ENCODE measurements at places on chromosomes 5 and 9.
A peak's percentile ranks its signal among the peaks of the same experiment; 100 is the strongest.

DNA sequence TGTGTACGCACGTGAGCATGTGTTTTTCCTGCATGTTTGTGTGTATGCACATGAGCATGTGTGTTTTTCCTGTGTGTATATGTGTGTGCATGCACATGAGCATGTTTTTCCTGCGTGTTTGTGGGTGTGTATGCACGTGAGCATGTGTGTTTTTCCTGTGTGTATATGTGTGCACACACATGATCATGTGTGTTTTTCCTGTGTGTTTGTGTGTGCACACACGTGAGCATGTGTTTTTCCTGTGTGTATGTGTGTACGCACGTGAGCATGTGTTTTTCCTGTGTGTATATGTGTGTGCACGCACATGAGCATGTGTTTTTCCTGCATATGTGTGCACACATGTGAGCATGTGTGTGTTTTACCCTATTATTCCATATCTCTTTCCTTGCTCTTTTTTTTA is 205.9 kb downstream of the TRIO start:
- DNase-seq, result no peak

- no peak for DNase-seq
Measured at GRCh38 chr5:36701085-36701698, 94.8 kb downstream of the SLC1A3 start.

DNA sequence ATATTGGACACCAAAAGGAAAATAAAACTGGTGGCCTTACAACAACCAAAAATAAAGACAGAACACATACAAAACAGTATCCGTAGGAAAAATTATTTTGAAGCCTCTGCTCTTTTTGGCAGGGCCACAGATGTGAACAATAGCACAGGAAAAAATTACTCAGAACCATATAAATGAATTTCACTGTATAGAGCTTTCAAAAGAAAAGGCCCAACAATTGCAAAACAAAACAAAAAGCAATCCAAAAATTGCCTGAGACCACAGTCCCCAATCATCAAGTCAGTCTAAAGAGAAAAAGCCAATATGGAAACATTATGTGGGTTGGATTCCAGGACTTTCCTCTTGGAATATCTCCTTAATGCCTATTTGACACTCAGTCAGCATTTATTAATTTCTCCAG is 243.8 kb downstream of the CEMIP2 start:
- no peak for DNase-seq

DNA sequence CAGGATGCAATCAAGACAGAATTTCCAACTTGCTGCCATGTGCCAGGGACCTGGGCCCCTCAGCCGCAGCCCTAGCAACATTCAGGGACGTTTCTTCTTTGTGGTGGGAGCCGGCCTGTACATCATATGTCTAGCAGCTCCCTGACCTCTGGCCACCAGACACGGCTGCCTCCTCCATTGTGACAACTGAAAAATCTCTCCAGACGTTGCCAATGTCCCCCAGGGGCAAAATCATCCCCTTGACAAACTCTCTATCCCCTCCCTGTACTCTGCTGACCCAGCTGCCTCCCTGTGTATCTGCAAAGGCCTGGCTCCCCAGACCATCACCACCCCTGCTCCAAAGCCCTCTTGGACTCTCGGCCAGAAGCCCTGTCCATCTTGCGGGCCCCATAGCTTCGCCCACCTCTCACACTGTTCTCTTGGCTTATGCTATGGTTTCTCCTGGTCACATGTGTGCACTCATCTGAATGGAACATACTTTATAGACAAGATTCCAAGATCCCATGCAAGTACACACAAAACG is 40.8 kb downstream of the BICD2 start:
- no peak for DNase-seq

DNA sequence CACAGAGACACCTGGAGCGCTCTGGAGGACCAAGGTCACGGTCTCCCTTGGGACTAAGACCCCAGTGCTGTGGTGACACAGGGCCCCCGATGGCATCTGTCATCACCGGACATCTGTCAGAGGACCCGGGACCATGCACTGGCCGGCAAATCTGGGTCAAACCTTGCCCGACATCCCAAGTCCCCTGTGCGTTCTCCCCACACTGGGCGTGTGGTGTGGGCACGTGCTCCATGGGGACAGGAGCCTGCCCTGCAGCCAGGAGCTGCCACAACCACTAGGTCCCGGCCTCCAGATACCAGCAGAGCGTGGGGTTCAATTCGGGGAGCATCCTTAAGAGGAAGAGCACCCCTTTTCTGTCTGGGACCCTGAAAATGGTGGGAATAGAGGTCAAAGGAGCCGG is 3.5 kb downstream of the AGPAT2 start:
- no peak for DNase-seq

DNA sequence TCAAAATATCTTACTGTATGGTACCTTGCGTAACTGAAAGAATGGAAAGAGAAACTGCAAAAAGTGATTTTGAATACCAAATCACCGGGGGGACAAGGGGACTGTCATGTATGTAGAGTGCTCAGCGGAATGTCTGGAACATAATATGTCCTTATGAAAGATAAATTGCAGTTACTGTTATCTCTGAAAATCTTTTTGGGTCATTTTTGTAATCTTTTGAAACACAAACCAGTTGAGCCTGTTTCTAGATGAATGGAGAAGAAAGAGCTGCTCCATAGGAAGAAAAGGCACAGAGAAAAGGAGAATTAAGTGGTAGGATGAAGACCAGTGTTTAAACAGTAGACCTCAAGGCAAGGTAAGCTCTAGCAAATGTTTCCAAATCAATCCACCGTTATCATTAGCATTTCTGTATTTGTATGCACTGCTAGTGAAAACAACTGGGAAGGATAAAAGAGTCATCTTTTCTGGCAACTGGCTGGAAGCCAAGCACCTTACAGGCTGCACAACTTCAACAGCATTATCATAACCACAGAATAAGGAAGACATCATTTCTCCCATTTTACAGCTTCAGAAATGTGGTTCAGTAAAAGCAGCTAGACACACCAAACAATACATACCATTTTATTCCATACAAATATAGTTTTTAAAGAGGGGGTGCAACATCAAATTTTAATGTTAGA is 158.5 kb downstream of the TRPM3 start:
- DNase-seq, result no peak

DNA sequence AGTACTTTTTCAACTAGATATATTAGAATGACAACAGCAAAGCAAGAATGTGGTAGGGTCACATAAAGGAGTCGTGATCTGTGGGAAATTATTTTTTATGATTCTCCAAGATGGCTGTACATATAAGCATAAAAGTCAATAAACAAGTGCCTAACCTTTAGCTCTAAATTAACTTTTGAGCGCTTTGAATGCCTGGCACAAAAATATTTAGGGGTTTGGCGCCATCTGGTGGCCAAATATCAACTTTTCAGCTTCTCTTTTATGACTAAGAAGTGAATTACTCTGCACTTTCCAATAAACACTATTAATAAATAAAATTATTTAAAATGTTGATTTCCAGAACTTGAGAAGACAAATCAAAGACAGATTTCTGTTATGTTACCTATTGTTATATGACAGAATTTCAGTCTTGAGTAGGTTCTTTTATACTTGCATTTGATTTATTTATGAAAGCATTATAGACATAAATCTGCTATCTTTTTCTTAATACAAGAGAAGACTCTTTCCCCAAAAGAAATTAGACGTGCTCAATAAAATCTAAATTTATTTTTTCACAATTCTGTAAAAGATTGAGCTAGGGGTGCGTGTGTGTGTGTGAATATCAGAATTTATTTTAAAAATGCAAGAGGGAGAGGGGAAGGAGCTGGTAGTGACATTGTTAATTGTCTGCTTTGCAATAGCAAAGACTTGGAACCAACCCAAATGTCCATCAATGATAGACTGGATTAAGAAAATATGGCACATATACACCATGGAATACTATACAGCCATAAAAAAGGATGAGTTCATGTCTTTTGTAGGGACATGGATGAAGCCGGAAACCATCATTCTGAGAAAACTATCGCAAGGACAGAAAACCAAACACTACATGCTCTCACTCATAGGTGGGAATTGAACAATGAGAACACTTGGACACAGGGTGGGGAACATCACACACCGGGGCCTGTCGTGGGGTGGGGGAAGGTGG is 36.7 kb upstream of the ARRDC3 start:
- DNase-seq, result peak; percentile 50

DNA sequence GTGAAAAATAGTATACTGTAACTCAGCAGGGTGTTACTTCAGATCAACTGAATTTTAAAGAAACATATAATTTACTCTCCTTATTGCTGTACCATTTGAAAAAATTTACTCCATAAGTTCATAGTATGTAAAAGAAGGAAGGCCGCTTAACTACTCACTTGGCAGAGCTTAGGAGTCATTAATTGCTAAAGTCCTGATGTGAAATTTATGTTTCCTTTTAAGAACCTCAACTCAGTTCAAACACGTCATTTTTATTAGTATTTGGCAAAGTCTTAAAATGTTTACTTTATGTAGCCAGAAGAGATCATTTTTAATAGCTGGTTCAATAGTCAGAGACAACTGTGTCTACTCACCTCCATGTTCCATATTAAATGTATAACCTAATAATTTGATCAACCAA is 268.6 kb downstream of the CDH10 start:
- no peak for DNase-seq

- DNase-seq, result no peak
Measured at GRCh38 chr5:28301712-28302111, 1263.3 kb upstream of the CDH9 start.

GRCh38 chr5:67799732-67800234 is 415.8 kb upstream of the PIK3R1 start:
- no peak for DNase-seq

- no peak for DNase-seq
Measured at GRCh38 chr9:9893837-9894236, 719.0 kb downstream of the PTPRD start.

DNA sequence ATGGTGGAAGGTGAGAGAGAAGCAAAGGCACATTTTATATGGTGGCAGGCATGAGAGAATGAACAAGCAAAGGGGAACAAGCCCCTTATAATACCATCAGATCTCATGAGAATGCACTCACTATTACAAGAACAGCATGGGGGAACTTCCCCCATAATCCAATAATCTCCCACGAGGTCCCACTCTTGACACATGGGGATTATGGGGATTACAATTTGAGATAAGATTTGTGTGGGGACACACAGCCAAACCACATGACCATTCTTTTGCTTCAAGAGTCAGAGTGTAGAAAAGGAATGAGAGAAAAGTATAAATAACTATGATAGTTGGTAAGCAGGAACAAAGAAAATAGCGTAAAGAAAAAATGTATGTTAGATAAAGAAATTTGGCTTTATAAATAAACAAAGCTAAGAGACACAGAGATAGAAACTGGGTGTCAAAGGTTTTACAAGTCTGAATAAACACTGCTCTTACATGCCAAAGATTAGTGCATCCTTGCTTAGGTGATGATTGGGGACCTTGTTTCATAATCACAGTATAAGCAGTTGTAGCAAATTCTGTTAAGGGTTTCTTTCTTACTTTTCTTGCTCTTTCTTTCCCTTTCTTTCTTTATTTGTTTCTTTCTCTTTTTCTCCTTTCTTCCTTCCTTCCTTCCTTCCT is 91.9 kb upstream of the PAPPA start:
- DNase-seq, result no peak

DNA sequence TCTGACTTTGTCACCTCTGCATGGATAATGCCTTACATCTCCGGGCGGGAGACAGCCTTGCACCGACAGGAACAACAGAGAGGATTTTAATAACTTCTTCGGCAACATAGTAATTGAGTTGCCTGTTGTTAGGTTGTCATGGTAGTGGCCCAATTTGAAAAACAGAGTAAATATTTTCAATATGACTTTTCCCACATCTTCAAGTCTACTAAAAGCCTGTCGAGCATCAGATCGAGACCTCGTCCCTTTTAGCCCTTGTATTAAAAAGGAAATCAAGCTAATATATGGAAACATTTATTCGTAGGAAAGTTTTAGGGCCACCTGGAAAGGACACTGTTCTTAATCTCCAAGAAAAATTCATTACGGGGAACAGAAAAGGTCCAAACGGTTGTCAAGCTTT is 70.8 kb upstream of the FCN2 start:
- no peak for DNase-seq

DNA sequence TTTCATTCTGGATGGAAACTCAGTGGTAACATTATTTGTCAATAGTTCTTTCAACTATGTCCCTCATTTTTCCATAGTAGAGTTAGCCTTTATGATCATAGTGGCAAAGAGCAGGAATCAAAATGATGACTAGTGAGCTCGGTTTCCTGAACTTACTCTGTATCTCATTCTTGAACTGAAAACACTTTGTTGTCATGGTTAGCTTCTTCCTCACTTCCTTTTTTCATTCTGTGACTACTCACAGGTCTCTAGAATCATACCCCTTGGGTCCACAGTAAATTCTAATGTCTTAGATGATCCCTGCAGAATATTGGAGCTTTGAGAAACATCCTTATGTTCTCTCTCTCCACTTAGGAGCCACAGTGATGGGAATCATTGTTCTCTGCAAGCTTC is 29.4 kb upstream of the RECK start:
- no peak for DNase-seq

- no peak for DNase-seq
Measured at GRCh38 chr9:91580136-91580535, 156.5 kb upstream of the NFIL3 start.

GRCh38 chr9:78903581-78903980 is 606.7 kb downstream of the PSAT1 start:
- DNase-seq, result no peak

GRCh38 chr5:10860645-10861422 is 99.8 kb upstream of the DAP start:
- no peak for DNase-seq

- DNase-seq, result no peak
Measured at GRCh38 chr5:180341595-180341994, 11.5 kb downstream of the GFPT2 start.

GRCh38 chr5:35856765-35857351 is at the start of gene IL7R:
Gene IL7R, plus strand, starts transcription at chr5:35856891. Its CDS starts 87 bp downstream, at chr5:35856978.
- DNase-seq, result no peak

DNA sequence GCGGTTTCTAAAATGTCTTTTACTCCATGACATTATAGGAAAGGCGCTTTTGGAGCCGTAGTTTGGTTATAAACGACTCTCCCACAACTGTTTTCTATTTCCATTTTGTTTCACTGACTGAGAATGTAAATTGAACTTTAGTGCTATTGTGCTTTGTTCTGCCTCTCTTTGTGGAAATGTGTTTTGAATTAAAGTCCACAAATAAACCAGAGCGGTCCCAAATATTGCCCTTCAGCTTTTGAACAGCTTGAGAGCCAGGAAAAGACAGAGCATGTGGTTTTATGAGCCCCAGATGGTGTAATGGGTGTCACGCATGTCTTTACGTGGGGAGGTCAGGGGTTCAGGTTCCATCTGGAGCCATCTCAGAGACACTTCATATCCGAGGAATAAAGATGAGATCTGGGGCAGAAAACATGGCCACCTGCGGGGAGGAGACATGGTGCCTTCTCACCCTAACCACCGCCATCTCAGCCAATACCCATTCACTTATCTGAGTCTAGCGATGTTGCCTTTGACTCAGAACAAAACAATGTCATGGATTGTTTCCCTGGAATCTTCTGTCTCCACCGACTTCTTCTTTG is 42.5 kb upstream of the ROR2 start:
- DNase-seq, result no peak

- DNase-seq, result no peak
Measured at GRCh38 chr9:133609311-133610098, at the start of gene FAM163B. Gene FAM163B, minus strand, starts transcription at chr9:133609389. Its CDS starts 29,166 bp downstream, at chr9:133580223.
